ENCODE measurements at places on chromosomes 13 and 19.

- no peak for DNase-seq
These were observed 17.8 kb downstream of the HCN2 start for GRCh38 chr19:607301-608154.

GRCh38 chr19:12946731-12947496 is 1.3 kb downstream of the RAD23A start:
- DNase-seq = no peak

DNA sequence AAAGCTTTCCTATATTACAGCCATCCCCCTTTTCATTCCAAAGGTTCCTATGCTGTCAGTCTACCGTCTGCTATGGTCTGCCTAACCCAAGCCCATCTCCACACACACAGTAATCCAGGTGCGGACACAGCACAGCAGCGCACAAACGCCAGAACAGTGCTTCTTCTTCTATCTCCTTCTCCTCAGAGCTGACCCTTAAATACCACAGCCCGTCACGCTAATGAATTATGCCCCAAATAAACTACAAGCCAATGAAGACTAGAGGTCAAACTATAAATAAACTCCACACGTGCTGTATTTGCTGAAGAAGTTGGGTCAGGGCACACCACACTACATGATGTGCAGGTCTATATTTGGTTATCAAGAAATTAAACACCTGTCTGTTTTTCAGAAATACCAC is 71.8 kb downstream of the TBC1D4 start:
- no peak for DNase-seq

DNA sequence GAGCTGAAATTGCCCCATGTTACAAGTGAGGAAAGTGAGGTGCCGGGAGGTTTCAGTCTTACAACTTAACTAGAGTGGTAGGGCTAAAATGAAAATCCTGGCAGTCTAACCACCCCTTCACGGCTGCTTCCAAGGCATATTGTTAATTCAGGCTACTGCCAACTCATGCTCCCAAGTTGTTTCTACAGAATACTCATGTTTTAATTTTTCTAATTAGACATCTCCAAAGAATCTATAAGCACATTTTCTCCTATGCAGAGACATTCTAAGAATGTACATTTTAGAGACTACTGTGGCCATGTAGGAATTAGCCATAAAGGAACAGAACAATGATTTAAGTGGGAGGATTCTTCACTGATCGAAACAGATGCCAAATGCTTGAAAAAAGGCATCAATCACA is 7.0 kb upstream of the TSC22D1 start:
- no peak for DNase-seq

- no peak for DNase-seq
These were observed 668.1 kb downstream of the SLITRK5 start for GRCh38 chr13:88339271-88339741.

DNA sequence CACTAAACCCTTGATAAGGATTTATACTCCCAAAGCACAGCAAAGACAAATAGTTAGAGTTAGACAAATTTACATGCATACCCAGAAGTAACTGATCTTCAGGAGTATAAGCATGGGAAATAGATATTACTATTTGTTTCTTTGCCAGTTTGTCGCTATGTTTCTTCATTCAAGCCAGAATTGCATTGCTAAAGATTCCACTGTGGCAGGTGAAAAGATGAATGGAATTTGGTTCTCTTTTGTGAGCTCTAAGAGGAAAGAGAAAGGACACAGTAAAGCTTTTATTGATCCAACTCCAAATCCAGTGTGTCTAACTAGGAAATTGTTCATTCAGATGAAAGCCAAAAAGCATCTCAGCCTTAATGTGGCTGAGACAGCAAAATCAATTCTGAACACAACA is 292.3 kb upstream of the SPRY2 start:
- no peak for DNase-seq

DNA sequence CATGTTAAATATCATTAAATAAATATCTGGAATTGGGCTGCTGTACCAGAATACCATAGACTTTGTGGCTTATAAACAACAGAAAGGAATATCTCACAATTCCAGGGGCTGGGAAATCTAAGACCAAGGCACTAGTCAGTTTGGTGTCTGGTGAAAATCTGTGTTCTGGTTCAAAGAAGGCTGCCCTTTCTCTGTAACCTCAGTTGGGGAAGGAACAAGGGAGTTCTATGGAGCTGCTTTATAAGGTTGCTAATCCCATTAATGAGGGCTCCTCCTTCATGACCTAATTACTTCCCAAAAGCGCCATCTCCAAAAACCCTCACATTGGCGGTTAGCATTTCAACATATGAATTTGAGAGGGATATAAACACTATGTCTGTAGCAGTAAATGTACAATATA is 480.9 kb downstream of the GPC5 start:
- DNase-seq = no peak

- DNase-seq = no peak
These were observed 555.2 kb upstream of the MIR17HG start for GRCh38 chr13:90792335-90792734.

GRCh38 chr19:13493516-13494310 is 12.6 kb downstream of the CACNA1A start:
- no peak for DNase-seq

GRCh38 chr13:50106559-50106958 is 91.3 kb downstream of the KCNRG start:
- DNase-seq = no peak

DNA sequence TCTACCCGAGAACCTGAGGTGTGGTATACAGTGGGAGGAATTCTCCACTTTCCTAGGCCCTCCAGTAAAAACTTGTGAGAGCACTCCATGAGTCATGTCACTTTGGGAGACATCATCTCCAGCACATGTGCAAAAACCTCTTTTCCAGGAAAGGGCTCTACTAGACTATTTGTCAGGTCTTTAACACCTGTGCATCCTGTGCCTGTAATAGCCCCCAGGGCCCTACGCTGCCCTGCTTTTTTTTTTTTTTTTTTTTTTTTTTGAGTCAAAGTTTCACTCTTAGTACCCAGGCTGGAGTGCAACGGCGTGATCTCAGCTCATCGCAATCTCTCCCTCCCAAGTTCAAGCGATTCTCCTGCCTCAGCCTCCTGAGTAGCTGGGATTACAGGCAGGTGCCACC is 1.7 kb upstream of the ERVV-1 start:
- DNase-seq = no peak

GRCh38 chr19:45601524-45602374 is at the start of gene GPR4:
Gene GPR4, minus strand, starts transcription at chr19:45602212. Its CDS starts 10,346 bp downstream, at chr19:45591866.
- no peak for DNase-seq

GRCh38 chr13:103302676-103303075 is 236.5 kb upstream of the SLC10A2 start:
- DNase-seq = no peak

- DNase-seq = no peak
These were observed 31.3 kb upstream of the USE1 start for GRCh38 chr19:17183858-17184321.

- DNase-seq = no peak
These were observed 127.3 kb upstream of the EDNRB start for GRCh38 chr13:78045916-78046315.

- no peak for DNase-seq
These were observed 1.2 kb downstream of the CDK8 start for GRCh38 chr13:26255115-26255514.

- no peak for DNase-seq
These were observed 288.5 kb downstream of the IRS2 start for GRCh38 chr13:109497917-109498316.

DNA sequence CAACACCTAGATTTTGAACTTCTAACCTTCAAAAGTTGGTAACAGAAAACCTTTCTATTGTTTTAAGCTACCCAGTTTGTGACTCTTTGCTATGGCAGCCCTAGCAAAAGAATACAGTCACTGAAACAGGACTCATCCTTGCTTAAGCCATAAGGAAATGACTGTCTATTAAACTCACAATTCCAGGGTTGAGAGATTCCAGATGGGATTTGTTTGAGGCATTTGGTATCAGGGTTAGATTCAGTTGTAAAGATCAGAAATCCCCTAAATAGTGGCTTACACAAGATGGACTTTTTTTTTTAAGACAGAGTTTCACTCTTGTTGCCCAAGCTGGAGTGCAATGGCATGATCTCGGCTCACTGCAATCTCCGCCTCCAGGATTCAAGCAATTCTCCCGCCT is 41.1 kb upstream of the RGCC start:
- DNase-seq = no peak

DNA sequence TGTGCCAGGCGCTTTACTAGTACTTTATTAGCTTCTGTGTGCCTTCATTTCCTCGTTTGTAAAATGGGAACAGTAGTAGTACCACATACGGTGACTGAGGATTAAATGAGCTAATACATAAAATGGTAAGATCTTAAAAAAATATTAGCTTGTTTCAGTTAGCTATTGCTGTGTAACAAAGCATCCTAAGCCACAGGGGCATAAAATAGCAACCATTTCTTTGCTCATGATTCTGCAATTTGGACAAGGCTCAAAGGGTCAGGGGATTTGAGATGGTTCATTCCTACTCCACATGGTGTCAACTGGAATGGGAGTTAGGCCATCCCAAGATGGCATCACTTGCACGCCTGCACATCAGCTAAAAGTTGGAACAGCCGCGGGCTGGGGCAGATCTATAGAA is 13.3 kb downstream of the DYRK1B start:
- DNase-seq = no peak

DNA sequence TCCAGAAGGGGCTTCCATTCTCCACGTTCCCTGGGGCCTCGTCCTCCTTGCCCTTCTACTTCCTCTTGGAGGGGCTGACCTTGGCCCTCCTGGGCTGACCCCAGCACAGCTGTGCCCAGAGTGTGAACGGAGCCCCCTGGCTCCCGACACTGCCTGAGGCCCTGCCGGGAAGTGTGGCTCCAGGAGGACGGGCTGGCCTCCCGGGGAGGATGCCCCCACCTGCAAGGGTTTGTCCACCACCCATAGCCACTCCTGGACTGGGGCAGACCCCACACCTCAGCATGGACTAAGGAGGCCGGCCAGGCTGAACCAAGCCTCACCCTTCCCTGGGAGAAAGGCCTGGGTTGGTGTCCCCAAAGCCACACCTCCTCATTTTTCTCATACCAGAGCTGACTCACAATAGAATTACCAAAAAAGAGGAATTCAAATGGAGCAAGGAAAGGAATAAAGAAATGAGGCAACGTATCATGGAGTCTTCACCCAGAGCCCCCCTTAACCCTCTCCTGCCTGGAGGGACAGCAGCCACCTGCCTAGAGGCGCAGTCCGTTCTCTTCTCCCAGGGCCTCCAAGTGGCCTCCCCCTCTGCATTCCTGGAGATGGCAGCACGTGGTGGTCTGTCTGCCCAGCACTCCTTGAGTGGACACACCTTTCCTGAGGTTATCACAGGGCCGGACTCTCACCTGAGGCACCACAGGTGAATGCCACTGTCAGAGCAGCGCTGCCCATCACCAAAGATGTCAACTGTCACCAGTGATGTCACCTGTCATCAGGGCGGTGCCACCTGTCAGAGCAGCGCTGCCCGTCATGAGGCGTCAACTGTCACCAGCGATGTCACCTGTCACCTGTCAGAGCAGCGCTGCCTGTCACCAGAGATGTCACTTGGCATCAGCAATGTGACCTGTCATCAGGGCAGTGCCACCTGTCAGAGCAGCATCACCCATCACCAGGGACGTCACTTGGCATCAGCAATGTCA is 3.1 kb upstream of the C13orf46 start:
- no peak for DNase-seq

DNA sequence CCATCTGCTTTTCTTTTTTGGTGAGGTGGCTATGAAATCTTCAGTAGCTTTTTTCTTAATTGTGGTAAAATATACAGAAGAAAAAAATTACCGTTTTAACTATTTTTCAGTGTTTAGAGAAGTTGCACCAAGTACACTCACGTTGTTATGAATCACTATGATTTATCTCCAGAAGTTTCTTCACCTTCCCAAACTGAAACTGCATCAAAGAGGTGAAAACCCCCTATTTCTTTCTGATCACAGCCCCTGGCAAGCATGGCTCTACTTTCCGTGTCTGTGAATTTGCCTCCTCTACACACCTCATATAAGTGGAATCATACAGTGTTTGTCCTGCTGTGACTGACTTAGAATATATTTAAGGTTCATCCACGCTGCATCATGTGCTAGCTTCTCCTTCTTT is 15.6 kb upstream of the SIGLEC10 start:
- DNase-seq = no peak

DNA sequence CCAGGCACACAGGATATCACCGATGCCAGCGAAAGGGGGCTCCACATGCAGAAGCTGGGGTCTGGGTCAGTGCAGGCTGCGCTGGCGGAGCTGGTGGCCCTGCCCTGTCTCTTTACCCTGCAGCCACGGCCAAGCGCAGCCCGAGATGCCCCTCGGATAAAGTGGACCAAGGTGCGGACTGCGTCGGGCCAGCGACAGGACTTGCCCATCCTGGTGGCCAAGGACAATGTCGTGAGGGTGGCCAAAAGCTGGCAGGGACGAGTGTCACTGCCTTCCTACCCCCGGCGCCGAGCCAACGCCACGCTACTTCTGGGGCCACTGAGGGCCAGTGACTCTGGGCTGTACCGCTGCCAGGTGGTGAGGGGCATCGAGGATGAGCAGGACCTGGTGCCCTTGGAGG is 7.2 kb downstream of the NCAN start:
- DNase-seq = no peak

DNA sequence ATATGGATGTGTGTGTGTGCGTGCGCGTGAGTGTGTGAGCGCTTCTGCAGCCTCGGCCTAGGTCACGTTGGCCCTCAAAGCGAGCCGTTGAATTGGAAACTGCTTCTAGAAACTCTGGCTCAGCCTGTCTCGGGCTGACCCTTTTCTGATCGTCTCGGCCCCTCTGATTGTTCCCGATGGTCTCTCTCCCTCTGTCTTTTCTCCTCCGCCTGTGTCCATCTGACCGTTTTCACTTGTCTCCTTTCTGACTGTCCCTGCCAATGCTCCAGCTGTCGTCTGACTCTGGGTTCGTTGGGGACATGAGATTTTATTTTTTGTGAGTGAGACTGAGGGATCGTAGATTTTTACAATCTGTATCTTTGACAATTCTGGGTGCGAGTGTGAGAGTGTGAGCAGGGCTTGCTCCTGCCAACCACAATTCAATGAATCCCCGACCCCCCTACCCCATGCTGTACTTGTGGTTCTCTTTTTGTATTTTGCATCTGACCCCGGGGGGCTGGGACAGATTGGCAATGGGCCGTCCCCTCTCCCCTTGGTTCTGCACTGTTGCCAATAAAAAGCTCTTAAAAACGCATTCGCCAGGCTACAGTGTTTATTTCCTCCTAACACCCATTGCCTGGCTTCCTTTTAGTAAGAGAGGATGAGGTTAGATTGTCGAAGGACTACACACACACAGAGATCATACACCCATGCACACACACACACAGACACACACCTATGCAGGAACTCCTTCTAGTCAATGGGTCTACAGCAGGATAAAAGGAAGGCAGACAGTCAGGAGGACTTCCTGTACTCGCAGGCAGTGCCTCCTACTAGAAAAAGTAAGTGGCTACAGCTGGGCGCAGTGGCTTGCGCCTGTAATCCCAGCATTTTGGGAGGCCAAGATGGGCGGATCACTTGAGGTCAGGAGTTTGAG is 7.1 kb downstream of the FOSB start:
- no peak for DNase-seq

Measured in iPS DF 6.9 (cell line).